NCI-H1417 treated with DMSO at 0.1 percent for 48 hours (cell line): ENCODE measurements at places on chromosomes 11 and 22.

DNA sequence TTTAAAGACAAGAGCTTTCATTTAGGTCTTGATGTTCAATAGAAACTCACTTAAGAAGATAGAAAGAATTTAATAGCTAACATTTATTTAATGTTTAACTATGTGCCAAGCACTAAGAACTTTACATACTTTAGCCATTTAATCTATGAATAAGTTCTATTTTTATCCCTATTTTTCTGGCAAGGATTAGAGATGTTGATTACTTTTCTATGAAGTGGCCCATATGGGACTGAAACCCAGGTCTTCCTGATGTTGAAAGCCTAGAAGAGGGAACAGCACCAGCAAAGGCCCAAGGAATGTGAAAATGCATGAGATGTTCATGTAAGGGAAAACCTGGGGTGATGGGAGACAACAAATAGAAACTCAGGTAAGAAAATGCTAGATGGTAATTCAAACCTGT lies 15.4 kb upstream of the TBCEL start:
- no peak for DNase-seq

- DNase-seq = peak; percentile 12
These were observed 96.1 kb upstream of the THY1 start for GRCh38 chr11:119518746-119519730.

DNA sequence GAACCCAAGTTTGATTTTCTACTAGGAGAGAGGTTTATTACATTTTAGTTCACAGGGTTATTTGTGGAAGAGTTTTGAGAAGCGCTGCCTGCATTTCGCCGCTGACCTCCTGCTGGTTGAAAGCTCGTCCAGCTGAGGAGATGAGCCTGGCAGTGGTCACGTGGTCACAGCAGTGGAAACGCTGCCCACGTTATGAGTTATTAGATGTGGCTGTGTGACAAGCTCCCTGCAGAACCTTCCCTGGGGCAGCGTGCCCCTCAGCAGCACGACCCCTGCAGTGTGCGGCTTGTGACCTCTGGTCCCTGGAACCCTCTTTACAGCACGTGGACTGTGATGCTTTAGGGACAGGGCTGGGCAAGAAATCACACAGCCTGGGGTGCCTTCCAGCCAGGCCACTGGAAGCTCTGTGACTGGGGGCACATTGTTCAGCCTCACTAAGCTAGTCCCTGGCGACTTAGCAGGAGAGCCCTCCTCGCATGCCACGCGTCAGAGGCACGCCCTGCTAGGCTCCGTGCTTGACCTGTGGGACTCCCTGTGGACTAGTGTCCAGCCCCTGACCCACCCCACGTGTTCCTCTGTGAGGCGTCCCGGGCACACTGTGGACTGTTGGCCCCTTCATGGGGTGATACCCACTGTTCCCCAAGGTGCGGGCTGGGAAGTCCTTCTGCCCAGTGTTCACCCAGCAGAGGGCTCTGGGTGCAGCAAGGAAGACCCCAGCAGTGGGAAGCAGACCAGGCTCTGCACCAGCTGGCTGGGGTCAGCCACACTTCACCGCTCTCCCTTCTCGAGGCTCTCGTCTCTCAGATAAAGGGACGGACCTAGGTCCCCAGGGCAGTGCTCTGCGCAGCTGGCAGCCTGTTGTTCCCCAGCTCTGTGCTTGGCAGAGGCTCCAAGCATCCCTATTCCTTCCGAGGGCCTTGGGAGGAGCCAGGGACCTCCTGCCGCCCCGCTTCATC lies 349.5 kb downstream of the TBC1D22A start:
- DNase-seq = no peak

DNA sequence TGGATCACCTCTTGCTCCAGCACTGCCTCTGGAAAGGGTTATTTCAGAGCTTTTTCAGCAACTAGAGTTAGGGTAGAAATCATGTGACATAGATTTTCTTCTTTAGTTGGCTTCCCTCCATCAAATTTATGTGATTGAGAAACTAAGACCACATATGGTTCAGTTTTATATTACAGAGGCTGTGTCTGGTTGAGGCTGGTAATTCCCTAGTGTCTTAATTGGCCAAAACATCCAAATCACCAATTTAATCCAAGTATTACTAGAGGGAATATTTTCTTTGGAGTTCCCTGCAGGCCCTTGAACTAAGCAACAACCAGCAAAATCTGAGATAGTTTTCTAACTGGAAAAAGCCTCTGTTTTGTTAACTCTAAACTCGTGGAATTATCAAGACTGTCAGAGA lies 136.3 kb downstream of the ARHGAP42 start:
- no peak for DNase-seq

GRCh38 chr11:92852229-92852628 lies 117.2 kb upstream of the MTNR1B start:
- no peak for DNase-seq

GRCh38 chr11:116970485-116971292 lies 127.5 kb downstream of the SIK3 start:
- DNase-seq = no peak

- DNase-seq = no peak
These were observed 237.5 kb upstream of the CCDC90B start for GRCh38 chr11:83523676-83524075.

GRCh38 chr22:47132428-47132825 lies 370.0 kb downstream of the TBC1D22A start:
- DNase-seq = no peak

GRCh38 chr11:1049911-1050580 lies 13.5 kb upstream of the MUC6 start:
- DNase-seq = no peak

- DNase-seq = no peak
These were observed 56.1 kb downstream of the PITPNB start for GRCh38 chr22:27863001-27863400.

DNA sequence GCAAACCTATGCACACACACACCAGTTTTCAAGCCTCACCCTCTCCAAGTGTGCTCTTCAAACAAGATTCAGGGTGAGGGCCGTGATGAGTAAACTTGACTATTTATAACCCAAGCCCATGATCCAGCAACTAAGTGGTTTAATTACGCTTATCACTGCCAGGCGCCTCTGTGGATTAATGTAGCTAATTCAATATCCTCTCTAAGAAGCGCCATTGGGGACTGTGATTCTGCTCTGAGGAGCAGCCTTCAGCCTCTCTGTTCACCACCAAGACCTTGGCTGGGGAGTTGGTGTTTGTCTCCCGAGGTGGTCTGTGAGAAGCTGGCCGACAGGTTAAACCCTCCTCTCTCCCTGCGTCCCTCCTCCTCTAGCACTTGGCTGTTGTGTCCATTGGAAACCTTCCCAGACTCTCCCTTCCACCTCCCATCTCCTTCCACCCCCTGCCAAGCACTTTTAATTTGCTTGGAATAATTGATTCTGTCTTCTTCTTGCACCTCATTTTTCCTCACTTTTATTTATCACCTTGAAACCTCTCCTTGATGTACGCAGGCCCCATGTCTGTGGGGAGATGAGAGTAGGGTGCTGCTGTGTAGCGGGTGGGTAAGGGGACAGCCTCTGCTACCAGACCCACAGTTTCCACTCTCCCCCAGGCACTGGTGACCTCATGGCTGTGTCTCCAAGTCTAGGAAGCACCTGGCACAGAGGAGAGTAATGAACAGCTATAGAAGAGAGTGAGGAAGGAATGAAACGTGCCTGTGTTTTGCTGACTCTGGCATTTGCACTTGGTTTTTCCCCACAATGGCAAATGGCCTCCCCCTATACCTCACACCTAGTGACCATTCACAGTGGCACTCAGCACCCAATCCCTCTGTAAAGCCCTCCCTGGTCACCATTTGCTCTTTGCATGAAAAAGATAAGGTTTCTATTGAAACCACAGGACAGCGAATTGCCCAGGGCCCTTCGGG lies 236.6 kb downstream of the GRIK4 start:
- peak; percentile 45 for DNase-seq

DNA sequence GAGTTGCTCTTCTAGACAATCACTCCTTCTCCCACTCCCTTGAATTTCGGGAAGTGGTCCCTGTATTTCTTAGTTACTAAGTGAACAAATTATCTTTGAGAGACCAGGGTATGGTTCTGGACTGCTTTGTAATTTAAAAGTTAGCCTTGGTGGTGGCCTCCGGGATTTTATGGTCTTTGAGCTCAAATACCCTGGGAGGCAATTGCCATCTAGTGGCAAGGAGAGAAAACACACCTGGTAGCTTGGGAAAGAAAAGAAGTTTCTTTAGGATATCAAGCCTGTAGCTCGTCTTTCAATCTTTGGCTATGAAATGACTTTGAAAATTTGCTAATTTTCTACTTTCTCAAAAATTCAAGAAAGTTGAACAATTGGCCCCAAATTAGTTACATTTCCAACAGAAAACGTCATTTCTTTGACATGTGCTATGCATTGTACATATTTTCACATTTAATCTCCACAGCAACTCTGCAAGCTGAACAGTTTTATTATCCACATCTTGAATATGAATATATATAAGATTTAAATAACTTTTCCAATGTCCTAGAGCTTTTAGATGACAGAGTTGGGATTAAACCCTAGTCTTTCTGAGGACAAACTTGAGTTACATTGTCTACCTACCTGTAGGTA lies 39.1 kb downstream of the MMP27 start:
- no peak for DNase-seq

DNA sequence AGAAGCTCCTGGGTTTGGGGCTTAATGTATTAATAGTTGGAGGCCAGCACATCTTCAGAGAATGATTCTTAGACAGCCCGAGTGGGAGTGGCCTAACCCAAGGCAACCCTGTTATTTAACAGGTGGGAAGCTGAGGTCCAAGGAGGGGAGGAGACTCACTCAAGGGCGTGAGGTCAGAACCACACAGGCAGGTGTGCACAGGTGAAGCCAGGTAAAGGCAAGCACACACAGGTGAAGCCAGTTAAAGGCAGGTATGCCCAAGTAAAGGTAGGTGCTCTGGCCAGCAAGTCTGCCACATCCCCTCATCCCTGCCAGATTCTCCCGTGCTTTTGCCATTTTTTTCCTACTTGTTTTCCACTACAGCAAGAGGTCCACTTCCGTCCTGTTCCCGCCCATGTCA lies 2.9 kb upstream of the SHANK2 start:
- DNase-seq = no peak

DNA sequence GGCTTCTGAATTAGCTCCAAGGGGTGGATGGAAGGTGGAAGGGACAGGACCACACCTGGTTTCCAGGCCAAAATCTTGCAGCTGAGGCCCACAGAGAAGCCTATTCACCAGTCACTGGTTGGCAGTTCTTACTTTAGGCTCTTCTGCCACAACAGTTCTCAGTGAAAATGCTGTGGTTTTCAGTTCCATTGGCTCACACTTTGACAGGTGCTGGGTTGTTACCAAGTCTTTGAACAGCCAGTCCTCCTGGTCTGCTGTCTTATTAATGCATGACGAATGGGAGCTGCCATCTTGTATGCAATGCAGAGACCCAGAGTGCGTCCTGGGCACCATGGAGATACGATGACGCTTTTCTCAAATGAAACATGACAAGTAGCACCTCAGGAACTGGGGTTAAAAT lies 232.0 kb upstream of the ZBED5 start:
- no peak for DNase-seq

DNA sequence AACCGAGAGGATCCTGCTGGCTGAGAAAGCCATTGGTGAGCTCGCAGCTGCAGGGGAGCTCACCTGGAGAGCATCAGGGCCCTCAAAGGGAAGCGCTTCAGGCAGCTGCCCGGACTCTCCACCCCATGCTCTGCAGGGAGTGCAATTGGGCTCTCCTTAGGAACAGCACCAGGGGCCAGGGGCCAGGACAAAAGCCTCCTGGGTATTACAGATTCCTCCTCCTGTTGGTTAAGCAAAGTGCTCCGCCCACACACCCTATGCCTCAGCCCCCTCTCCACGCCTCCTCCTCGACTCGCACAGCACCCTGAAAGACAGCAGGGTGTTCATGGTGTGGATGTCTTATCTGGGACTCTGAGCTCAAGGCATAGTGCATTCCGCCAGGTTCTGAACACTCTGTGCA lies 139.9 kb downstream of the SHANK2 start:
- DNase-seq = peak; percentile 46

DNA sequence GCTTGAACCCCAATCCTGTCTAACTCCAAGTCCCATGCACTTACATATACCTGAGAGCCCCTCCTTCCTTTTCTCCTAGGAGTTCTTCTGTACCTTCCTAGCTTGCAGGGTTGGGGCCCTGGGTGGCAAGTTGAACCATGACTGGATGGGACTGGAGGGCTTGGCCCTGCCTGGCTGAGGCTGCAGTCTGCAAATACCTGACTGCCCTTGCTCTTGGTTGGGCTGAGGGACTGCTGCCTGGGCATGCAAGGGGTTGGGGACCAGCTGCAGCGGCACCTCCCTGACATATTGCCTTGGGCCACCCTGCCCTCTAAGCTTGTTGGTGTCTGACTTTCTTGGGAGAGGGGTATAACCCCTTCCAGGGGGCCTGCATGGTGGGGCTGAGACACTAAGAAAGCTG lies 9.8 kb upstream of the SLC39A13 start:
- DNase-seq = no peak

DNA sequence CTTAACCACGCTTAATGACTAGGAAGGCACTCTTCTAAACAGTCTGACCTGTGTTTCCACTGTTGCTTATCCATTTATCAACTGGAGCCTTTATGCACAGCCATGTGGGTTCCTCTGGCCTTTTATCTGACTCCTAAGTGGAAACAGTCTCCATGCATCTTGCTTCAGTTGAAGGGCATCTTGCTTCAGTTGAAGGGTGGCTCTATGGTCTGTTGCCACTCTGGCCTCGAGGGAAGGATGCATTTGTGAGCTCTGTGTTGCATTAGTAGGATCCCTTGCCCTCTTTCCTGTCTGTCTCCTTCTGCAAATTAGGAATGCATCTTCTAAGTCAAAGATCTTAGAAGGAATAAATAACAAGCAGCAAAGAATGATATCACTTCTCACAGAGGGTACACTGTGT lies 25.8 kb upstream of the C11orf96 start:
- no peak for DNase-seq

DNA sequence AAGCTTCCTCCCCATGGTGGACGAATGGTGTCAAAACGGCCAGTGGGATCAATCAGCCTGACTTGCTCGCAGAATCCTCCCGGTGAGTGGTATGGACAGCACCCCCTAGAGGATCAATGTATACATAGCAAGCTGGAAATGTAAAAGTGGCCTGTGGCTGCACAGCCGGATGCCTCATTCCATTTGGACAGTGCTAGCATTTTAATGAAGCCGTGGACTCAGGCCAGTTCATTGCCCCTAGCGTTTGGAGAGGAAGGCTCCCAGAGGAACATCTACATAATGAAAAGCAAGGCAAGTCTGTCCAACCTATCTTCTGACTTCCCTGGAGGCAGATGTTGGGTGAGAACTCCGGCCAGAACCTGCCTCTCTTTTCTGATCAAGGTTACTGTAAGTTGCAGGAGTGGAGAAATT lies 942.3 kb downstream of the NTM start:
- no peak for DNase-seq

DNA sequence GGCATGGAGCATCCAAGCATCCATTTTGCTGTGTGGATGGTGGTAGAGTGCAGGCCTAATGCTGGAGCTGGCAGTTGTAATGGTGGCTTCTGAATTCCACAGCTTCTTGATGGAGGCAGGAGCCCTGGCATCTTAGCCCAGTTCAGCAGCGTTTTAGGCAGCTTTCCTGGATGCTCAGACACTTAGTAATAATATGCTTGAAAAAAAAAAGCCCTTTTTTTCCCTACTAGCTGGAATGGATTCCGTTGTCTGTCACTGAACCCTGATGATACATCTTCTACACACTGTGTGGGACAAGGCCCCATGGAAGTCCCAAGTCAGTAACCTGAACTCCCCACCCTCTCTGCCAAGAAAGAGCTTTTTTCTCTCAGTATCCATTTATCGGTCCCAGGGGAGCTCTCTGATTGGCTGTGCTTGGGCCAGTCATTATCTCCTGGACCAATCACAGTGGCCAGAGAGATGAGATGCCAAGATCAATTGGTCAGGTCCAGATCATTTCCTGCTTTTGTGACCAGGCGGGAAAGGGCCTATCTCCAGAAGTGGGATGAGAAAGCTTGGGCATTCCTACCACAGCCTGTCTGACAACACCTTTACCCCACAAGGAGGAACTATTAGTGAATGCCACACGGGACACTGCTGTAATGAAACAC lies 34.2 kb downstream of the MCM5 start:
- DNase-seq = no peak
